ENCODE measurements at places on chromosomes 12 and 14. TPM values are rescaled to one million over a fixed set of nuclear protein-coding genes. Genes with fewer than 3 reads are reported as not detected.

TMCC3 gene
- 23.2 TPM for polyA plus RNA-seq

DNA sequence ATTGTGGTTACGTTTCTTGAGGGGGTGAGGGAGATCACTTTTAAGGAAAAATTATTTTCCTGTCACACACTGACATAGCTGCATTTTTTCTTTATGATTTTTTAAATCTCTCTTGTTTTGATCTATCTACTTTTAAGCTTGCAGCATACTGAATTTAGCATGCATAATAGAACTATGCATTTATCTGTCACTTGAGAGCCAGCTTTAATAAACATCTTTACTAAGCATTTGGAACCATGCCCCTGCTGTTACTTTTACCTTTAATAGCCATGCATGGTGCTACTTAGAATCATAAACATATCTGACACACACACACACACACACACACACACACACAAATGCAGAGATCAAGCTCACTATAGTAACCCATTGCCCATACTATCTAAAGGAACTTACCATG is 486.2 kb downstream of the NELL2 start:
- DNase-seq = no peak

GRCh38 chr12:22916815-22917214 is 291.8 kb downstream of the ETNK1 start:
- no peak for DNase-seq

DNA sequence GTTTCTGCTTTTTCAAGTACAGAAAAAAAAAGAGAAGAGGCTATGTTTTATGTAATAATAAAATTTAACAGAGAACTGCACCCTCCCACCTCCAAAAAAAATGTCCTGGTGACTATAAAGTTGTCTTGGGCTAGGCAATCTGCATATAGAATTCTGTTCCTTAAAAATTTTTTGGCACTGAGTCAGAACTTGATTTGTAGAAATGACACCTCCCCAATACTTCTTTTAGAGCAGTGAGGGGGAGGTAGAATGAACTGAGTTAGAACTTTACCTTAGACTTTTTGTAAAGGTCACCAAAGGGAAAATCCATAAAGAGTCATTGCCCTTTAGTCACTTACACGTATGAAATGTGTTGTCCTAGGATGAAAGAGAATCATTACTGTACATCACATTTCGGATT is 80.0 kb downstream of the BTG1 start:
- no peak for DNase-seq

SMIM41 gene
- not detected for polyA plus RNA-seq

AQP6 gene
- polyA plus RNA-seq = 0.09 TPM

DNA sequence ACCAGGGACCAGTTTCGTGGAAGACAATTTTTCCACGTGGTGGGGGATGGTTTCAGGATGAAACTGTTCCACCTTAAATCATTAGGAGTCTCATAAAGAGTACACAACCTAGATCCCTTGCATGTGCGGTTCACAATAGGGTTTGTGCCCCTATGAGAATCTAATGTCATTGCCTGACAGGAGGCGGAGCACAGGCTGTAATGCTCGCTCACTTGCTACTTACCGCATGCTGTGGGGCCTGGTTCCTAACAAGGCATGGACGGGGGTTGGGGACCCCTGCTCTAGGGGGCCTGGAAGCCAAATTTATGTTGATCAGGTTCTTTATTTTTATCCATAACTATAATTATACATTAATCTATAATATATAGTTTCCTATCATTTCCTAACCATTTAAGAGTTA is 315.3 kb downstream of the MED13L start:
- no peak for DNase-seq

GRCh38 chr12:57896434-57897201 is 44.7 kb upstream of the ATP23 start:
- peak; percentile 75 for DNase-seq

DNA sequence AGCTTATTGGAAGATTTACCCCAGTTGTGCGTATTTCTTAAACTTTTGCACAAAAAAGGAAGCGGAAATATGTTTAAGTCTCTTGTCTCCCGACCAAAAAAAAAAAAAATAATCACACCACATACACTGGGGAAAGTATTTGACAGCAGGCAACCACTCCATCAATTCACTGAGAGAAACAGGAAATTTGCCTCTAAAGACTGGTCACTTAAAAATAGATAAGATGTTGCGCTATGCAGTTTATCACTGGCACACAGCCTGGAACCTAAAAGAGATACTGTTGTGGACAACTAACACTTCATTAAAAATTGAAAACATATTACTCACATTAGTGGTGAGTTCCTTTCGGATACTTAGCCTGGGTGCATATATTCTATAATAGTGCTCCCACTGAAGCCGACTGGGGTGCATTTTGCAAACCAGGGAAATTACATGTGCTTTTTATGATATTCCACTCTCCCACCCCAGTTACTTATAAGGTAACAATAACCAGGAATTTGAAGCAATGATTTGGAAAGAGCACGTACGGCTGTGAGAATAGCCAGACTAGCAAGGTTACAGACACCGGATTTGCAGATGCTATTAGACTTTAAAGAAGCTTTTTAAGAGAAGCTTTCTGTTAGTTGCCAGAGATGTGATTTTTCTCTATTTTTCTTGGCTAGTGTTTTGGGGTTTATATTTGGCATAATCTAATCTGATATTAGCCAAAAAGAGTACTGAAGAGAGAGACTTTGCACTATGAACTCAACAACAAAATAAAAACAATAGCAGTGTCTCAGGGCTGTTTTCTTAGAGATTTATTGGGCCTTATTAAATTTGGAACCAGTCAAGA is 311.5 kb downstream of the NOVA1 start:
- DNase-seq = peak; percentile 32

DNA sequence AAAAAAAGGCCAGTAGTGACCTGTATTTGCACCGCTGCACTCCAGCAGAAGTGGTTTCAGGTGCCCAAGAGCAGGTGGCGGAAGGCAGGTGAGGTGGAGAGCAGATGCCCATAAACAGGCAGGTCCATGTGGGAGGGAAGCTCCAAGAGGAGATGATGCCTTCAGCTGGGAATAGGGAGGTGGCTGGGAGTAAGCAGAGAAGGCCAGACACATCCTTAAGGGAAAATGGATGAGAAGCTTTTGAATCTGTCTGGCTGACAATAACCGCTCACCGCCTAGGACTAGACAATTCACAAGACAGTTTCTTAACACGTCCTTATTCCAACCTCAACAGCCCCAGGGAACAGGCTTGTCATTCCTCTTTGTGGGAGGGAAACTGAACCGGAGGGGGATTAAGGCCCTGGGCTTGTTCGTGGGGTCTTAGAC is 43.9 kb upstream of the PLEKHG6 start:
- no peak for DNase-seq

- DNase-seq = no peak
These were observed 215.6 kb downstream of the FSCB start for GRCh38 chr14:44291366-44291915.

HOXC11 gene
- 7.1 TPM for polyA plus RNA-seq

Measured in hindlimb muscle (tissue), 1 donor.